ENCODE measurements at places on chromosomes 7 and 10.

GRCh38 chr7:104981672-104982037 lies 32.4 kb upstream of the KMT2E start:
- DNase-seq, result no peak

DNA sequence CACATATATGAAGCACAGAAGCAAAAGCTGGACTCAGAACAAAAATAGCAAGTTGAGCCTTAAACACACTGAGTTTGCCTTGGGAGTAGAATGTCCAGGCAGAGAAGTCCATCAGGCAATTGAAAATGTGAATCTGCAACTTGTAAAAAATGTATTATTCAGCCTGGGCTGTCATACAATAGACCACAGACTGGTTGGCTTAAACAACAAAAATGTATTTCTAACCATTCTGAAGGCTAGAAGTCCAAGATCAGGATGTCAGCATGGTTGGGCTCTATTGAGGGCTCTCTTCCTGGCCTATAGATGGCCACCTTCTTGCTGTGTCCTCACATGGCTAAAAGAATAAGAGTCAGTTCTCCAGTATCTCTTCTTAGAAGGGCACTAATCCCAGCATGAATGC lies 76.5 kb upstream of the CAPZA2 start:
- no peak for DNase-seq

DNA sequence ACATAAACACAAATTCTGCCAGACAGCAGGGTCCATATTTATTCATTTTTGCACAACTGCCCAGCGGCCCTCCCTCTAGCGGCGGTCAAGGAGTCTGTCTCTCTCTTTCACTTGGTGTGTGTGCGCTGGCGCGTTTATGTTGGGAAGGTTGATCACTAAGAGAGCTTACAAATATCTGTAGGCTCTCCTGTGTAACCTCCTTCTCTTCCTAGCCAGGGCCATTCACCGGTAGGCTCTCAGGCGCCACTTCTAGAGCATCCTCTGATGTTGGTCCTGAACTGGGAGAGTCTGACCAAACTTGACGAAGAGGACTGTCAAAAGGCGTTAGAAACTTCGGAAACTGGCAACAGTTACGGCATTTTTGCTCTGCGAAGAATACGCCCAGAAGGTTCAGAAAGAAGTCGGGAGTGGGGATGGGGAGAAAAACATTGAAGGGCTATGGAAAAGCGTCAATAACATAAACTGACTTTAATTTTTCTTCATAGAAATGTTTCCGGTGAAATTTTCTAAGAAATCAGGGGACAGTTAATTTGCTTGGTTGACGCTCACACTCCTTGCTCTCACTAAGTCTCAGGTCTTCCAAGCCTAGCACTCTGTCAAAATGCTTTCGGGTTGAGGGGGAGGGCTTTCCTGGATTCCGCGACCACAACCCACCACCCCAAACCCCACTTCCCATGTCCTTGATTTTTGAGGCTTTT lies 731.1 kb downstream of the ZWINT start:
- DNase-seq, result no peak

DNA sequence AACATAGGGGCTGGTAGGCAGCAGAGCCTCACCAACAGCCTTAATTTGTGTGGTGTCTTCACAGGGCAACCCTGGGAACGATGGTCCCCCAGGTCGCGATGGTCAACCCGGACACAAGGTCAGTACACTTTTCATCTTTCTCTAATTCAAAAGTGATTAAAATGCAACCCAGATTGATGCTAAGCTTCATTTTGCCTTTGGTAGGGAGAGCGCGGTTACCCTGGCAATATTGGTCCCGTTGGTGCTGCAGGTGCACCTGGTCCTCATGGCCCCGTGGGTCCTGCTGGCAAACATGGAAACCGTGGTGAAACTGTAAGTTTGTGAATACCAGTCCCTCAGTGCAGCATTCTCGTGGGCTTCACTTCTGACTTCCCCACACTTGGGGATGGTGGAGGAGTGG lies 30.9 kb downstream of the COL1A2 start:
- DNase-seq, result no peak

DNA sequence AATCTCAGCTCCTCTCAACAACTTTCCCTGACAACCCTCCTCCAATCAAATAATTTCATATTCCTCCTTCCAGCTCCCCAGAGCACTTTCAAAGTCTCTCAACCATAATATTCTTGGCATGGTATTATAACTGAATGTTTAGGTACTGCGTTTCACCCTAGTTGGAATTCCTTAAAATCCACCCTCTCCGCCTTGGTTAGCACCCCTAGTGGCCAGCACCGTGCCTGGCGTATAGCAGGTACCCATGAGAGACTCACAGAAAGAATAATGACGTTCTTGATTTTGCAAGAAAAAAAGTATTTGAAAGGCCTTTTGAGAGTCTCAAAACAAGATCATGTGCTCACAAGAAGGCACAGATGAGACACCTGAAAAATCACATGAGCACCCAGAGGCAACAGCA lies 50.9 kb downstream of the GLI3 start:
- no peak for DNase-seq

DNA sequence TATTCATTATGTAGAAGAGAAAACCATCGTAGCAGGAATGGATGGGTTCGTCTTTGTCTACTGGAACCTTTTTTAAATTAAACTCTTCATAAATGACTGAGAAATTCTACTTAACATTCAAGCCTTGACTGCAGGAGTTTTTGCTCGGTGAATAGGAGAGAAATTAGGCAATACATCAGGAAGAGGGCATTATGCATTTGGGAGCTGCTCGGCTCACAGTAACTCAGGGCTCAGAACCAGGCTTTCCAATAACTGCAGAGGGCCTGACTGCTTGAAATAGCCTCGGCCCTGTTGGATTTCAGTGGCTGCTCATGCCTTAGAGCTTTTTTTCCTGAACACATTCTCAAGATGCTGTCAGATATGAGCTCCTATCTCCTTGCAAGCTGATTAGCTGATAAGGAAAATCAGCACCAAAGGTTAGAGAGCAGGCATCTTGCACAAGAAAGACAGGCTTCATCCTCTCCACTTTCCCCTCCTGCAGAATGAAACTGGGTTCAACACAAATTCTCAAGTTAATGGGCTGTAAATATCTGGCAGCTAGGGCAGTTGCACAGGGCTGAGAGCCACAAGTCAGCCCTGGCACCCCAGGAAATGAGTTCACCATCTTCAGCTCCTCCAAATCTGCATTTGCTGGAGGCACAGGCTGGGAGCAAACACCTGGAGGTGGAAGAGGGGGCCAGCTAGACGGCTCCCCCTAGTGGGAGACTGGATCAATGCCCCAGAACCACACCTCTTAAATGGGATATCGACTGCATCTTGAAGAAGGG lies 24.3 kb downstream of the TECTB start:
- peak; percentile 31 for DNase-seq

DNA sequence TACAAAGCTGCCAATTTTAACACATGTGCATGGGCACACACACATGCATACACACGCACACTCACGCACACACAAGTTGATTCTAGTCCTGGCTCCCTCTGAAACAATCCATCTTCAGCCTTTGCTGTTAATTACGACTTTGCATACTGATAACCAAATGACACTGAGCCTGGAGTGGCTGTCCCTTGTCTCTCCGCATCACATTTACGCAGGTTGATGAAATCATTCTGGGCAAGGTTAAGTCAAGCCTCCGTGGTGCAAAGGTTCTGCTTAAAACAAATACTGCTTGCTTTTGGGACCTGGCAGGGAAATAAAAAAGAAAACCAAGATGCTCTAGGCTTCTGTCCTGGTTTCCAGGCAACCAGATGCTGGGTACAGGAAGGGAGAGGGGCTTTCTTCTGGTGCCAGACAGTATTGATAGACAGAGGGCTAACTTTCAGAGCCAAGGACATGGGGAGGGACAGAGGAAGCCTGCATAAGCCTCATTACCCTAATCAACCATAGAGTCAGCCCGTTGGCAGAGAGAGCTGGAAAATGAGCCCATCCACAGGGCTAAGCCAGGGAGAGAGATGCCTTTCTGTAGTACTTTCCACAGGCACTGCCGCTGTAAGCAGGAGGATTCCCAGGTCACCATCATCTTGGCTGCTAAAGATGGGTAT lies 233.0 kb downstream of the WDR11 start:
- DNase-seq, result no peak

- DNase-seq, result peak; percentile 70
Measured at GRCh38 chr10:24465891-24466818, 257.2 kb downstream of the KIAA1217 start.

- DNase-seq, result no peak
Measured at GRCh38 chr7:127781081-127781480, 129.1 kb downstream of the SND1 start.

- no peak for DNase-seq
Measured at GRCh38 chr7:156167417-156167807, 355.1 kb upstream of the SHH start.

DNA sequence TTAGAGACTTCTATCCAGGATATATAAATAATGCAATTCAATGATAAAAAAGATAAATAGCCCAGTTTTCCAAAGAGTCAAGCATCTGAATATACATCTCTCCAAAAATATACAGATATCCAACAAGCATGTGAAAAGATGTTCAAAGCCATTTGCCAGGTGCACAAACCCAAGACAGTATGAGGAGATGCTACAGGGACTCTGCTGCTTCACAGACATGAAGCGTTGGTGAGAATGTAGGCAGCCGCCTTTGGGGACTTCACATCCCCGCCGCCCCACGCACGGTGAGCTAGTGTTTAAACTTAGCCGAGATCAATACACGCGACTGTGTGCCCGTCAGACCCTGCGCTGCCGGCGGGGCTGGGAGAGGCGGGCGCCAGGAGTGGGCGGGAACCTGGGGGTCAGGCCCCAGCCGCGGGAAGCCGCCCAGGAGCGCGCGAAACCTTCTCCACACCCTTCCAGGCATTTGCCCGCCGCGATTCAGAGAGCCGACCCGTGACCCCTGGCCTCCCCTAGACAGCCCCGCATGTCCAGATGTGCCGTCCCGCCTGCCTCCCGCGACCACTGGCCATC lies 927 bp upstream of the ALOX5 start:
- DNase-seq, result no peak

- no peak for DNase-seq
Measured at GRCh38 chr7:103130901-103131624, 17.8 kb downstream of the NAPEPLD start.

DNA sequence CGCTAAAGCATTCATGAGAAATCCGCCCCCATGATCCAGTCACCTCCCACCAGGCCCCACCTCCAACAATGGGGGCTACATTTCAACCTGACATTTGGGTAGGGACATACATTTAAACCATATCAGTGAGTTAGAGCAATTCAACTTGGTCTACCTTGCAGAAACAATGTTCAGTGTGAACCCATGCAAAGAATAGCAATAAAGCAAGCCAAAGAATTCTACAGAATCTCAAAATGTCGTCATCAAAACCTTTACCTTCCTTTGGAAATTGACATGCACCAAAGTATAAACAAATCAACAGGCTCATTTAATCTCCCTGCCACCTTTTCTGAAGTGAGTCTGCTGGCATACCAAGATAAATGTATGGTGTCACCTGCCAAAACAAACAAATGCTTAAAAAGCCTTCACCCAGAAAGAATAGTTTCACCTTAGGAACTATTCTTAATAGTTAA lies 68.8 kb upstream of the ABLIM1 start:
- no peak for DNase-seq

GRCh38 chr10:97843281-97843671 lies 6.4 kb upstream of the GOLGA7B start:
- DNase-seq, result no peak

- DNase-seq, result no peak
Measured at GRCh38 chr10:84946904-84947303, 618.5 kb downstream of the CCSER2 start.

DNA sequence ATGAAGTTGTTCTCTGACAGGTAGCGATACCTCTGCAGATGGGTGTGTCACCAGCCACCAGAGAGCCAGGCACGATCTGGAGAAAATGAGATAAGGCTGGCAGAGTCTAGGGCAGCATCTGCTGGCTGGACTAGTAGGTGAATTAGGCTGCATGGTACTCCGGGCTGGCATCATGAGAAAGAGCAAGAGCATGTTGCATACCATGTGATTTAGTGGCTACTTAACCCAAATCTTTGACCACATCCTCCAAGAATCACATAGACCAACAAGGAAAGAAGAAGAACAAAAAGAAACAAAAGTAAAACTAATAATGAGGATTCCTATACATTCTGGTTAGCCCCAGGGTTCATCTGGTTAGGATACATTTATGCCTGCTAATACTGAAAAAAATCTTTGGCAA lies 23.4 kb upstream of the FAM170B start:
- no peak for DNase-seq

DNA sequence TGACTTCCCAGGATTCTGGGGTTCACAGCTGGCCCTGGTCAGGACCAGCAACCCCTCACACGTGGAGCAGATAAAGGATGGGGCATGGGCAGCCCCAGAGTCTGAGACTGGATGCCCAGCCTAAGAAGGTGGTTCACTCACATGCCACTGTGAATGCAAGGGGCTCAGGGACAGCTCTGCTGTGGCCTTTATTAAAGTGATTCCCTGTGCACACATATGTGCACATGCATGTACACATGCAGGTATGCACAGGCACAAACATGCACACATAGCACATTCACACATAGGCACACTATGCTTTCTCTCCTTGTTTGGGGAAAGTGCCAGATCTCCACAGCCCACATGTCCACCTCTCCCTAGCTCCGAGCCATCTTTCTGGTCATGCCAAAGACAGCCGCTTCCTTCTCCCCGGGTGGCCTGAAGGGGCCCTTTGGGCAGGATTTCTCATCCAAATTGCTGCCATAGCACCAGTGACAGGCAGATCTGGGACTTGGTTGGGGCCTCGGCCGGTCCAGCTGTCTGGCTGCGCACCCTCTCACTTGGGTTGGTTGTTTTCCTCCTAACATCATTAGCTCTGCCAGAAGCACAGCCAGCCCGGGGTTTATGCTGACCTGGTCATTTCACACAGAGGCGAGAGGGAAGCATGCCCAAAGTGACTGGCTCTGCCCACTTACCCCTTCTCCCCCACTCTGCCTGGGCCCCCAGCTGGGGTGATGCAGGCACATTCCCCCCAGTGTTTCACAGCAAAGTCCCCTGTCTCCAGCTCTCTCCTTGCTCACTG lies 1.4 kb downstream of the GCK start:
- no peak for DNase-seq

GRCh38 chr7:159115601-159116501 lies 28.8 kb downstream of the VIPR2 start:
- no peak for DNase-seq

- DNase-seq, result no peak
Measured at GRCh38 chr10:11499425-11500071, 111.9 kb downstream of the USP6NL start.

DNA sequence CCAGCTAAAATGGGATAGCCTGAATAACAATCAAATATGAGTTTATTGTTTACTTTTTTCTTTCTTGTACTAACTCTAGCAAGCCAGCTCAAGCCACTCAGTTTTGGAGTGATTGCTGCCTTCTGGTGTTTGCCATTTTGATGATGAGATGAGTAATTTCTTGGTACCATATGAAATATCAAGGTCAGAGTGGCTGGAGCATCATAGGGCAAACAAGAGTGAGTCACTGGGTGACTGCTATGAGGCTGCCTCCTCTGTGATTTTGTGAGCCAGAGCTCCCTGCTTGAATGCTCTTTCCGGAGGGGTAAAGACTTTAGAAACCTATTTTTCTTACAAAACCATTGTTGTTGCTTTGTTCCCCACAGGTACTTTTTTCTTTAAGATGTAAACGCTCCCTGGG lies 295.6 kb downstream of the PRKG1 start:
- DNase-seq, result no peak

Data from stimulated activated CD4-positive, alpha-beta T cell treated with anti-CD3 and anti-CD28 coated beads, Interleukin-1b, Interleukin-23, amount 100 ng/mL, for 48 hours (primary cell).